ENCODE measurements at places on chromosomes 12 and 14.

- no peak for DNase-seq
These were observed 28.3 kb downstream of the MMP17 start for GRCh38 chr12:131856366-131857097.

- no peak for DNase-seq
These were observed 84.6 kb downstream of the TXNDC16 start for GRCh38 chr14:52467515-52468266.

GRCh38 chr12:109804820-109805761, 28.1 kb downstream of the TRPV4 start:
- peak; percentile 39 for DNase-seq

- no peak for DNase-seq
These were observed 48.1 kb downstream of the DAD1 start for GRCh38 chr14:22540811-22541360.

DNA sequence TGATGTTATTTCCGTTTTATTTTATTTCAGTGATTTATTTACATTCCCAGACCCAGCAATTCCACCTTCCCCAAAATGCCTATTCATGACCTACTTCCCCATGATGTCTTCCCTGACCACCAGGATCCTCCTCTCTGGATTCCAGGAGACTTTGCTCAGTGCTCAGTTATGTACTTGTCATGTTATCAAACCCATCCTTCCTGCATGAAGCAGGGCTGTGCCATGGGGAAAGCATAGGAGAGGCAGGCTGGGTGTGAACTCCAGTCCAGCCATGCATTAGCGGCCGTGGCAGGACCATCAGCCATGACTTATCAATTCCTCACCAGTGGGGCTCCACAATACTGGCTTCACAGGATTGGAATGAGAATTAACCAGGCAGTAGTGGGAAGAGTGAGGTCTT, 57.8 kb downstream of the B4GALNT3 start:
- DNase-seq, result no peak

DNA sequence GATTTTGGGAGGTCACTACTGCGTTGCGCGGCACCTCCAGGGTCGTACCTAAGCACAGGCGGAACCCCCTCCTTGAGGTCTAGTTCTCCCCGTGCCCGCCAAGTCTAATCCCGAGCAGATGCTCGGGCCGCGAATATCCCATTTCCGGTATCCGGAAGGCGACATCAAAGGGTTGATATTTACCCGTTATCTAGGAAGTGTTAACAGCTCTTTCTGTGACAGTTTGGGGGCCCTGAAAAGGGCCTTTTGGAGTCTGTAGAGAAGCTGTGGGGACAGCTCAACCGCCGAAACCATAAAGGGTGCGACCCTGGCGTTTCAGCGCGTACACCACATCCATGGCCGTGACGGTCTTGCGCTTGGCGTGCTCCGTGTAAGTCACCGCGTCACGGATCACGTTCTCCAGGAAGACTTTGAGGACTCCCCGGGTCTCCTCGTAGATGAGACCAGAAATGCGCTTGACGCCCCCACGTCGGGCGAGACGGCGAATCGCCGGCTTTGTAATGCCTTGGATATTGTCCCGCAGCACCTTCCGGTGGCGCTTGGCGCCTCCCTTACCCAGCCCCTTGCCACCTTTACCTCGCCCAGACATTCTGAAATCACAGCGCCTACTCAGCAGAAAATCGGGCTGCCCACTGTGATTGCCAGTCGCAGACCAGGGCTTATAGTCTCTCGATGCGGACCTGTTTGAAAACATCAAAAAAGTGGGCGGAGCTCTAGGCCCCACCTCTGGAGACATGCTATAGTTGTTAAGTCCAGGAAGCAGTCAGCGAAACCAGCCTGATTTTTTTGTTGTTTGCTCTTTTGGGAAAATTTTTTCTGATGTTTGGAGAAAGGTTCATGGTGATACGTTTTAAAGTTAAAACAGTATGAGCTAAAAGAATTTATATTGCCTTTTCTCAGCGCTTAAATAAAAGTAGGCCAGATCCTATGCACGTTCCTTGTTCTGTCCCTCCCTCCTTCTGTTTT, 32.5 kb downstream of the WBP11 start:
- peak; percentile 90 for DNase-seq

- DNase-seq, result no peak
These were observed 26.8 kb downstream of the HCFC2 start for GRCh38 chr12:104091136-104091535.

DNA sequence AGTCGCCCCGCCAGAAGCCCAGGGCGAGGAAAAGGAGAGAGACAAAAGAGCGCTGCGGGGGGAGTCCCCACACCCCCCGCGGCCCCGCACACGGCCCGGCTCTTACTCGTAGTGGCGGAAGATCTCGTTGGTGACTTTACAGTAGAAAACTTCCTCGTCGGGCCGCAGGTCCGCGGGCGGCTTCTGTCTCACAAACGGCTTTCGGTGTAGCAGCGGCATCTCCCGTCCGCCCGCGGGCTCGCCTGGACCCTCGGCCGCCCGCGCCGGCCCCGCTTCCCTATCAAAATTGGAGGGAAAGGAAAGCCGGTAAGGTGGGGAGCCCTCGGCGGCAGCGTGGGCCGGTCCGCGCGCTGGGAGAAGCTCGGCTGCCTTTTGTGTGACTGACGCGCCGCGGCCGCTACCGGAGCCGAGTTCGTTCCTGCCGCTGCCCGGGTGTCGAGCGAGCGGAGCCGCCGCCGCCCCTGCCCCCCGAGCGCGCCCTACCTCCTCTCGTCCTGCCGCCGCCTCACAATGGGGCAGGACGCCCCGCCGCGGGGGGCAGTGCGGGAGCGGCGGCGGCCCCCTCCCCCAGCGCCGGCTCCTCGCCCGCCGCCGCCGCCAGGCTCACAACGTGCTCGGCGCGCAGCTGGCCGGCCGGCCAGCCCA, 652 bp downstream of the BAZ1A start:
- DNase-seq, result peak; percentile 17

- no peak for DNase-seq
These were observed 100.9 kb upstream of the PRB2 start for GRCh38 chr12:11496157-11496851.

GRCh38 chr12:10652192-10652591, 21.7 kb downstream of the STYK1 start:
- no peak for DNase-seq

- DNase-seq, result no peak
These were observed 538 bp upstream of the TIGAR start for GRCh38 chr12:4320497-4320852.

GRCh38 chr12:52434081-52434733, at the start of gene KRT75:
Gene KRT75, minus strand, starts transcription at chr12:52434371. Its CDS starts 67 bp downstream, at chr12:52434304.
- no peak for DNase-seq

DNA sequence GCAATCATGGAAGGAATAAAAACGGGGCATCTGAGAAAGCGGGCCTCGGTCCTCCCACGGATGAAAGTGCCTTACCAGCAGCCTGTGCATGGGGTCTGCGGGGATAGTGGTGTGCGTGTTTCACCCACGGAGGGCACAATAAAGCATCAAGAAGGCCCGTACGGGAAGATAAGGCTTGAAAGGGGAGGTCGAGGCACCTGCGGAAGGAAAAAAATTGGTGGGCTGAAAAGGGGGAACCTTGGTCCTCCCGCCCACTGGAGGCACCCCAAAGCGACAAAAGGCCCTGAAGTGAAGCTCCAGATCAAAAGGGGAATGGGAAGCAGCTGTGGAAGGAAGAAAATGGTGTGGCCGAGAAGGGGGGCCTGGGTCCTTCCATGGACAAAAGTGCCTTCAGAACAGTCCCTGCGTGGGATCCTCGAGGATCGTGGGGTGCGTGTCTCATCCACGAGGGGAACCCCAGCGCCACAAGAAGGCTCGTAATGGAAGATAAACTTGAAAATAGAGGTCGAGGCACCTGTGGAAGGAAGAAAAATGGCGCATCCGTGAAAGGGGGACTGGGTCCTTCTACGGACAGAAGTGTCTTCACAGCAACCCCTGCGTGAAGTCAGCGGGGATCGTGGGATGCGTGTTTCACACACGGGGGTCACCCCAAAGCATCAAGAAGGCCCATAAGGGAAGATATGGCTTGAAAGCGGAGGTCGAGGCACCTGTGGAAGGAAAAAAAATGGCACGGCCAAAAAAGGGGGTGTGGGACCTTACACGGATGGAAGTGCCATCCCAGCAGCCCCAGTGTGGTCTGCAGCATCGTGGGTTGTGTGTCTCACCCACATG, 276.9 kb downstream of the ALG10 start:
- DNase-seq, result no peak

- peak; percentile 82 for DNase-seq
These were observed 14.0 kb downstream of the ABCB9 start for GRCh38 chr12:122951979-122952892.

DNA sequence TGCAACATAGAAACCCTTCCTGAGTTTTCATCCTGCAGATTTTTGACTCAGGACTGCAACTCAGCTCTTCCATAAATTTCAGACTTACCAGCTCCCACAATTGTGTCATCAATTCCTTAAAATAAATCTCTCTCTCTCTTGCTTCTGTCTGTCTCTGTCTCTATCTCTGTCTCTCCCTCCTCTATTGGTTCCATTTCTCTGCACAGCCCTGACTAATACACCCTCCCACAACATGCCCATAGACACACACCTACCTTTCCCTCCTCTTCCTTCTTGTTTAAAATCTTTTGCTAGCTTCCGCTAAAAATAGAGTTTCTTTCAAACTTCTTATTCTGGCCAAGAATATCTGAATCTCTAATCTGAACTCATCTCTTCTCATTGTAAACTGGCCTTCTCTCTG, 22.9 kb upstream of the PTHLH start:
- no peak for DNase-seq

DNA sequence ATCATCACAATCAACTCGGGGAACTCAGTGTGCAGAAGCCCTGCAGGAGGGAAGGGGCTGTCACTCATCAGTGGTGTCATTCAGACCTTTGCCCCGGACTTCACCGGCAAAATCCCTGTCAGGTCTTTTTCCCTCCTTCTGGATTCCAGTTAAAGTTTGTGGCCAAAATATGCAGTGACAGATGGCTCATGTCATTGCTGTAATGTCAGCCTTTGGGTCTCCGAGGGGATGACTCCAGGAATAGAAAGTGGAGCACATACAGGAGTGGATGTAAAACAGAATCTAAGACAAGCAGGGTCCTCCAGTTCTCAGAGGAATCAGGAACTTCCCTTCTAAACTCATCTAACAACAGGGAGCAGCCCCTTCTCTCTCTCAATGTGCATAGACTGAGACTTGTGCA, 130.3 kb upstream of the RASSF8 start:
- no peak for DNase-seq

GRCh38 chr12:108772891-108773797, 41.8 kb upstream of the CORO1C start:
- DNase-seq, result no peak

GRCh38 chr12:59282999-59283398, 312.8 kb upstream of the SLC16A7 start:
- DNase-seq, result no peak

- no peak for DNase-seq
These were observed 3.1 kb upstream of the SSH1 start for GRCh38 chr12:108860443-108860842.

DNA sequence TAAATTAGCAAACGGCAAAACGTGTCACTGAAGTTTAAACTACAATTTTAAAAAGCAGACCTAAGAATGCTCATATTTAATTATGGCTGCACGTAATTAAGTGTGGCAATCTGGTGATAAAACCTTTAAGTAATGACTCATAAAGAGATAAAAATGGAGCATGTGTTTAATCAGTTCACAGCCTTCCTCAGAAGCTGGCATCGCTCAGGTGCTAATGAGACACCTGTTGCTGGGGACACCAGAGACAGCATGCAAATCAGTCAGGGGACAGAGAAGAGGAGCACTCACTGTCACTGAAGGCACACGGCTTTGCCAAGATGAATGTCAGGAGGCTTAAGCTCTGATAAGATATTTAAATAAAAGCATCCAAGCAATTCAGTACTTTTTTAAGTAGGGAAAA, 840.3 kb downstream of the GALC start:
- DNase-seq, result no peak

- DNase-seq, result no peak
These were observed 134.6 kb downstream of the SLC25A21 start for GRCh38 chr14:37037636-37038387.

DNA sequence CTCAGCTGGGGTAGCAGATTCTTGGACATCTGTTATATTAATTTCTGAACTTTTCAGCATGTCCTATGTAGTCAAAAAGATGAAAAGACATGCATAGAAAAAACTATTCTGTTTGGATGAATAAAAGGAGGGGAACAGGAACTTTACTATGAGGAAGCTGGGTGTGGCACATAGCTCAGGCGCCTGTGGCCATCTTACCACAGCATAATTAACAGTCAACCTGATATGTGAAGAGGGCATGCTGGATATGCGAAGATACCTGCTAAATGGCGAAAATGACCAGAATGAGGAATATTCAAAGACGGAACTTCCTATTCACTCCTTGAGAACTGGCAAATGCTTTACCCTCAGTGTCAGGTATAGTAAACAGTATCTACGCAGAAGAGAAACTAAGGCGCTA, 18.4 kb downstream of the SETD3 start:
- no peak for DNase-seq

DNA sequence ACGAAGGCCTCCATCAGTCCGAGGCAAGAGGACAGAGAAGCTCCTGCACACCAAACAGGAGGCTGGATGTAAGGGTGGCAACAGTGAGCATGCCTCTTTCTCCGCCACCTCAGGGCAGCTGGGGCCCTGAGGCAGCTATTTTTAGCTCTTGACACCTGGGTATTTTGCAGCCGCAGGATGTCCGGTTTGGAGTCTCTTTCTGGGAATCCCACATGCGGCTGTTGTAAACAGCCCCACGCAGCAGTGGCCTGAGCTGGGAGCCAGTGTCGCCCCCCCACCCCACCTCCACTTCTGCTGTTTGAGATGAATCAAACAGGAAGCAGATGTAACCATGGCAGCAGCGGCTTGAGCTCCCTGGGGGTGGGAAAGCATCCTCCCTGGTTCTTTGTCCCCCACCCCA, 11.7 kb downstream of the HDAC7 start:
- DNase-seq, result no peak

DNA sequence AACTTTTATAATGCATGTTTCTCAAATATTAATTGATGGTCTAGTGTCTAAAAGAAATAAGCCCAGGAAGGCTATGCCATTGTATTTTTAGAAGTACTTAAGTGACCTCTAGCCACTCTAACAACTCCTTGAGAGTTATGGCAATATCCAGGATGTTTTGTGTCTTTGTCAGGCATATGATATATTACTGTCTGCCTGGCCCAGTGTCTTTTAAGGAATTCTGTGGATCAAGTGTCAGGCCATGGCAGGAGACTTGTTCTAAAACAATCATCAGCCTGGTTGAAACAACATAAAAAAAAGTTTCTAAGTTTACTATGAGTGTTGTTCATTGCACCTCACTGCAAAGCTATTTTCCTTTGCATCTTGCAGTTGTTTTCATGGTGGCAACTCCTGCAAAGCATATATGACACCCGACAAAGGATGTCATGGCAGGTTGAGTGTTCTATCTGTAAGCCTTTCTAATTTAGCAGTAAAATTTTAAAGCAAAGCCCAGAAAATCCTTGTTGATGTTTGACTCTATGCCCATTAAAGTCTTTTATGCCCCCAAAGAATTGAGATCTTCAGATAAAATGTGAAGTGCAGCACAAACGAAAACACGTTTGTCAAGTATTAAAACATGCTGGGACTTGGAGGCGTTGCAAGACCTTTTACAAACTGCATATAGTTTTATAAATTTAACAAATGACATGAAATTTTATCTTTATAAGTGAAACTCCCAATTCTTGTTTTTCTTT, 89.5 kb upstream of the SLC38A2 start:
- no peak for DNase-seq

- DNase-seq, result no peak
These were observed 752 bp downstream of the PRICKLE1 start for GRCh38 chr12:42588524-42589464.

GRCh38 chr12:106329231-106329982, 26.9 kb downstream of the TCP11L2 start:
- no peak for DNase-seq

All from NCI-H460 (cell line).